ENCODE measurements at places on chromosomes 4 and X.

DNA sequence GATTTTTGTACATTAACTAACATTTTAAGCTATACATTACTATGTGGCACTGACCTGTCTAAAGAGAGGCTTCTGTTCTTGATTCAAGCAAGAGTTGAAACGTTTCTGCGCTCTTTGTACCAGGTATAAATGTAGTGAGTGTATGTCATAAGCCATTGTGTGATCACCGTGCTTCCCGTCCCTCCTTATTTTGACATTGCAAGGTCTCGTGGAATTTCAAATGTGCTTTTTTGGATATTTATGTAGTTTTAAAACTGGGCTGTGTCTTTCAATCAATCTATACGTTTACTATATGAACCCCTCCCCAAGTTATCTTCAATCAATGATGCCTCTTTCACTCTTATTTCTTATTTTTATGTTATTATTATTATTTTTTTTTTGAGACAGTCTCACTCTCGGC, at the start of gene KLHL15:
Gene KLHL15, minus strand, starts transcription at position 101 of the 400 bp plus-strand sequence. CDS start 20,493 bp downstream, outside the sequence.
- no peak for DNase-seq

DNA sequence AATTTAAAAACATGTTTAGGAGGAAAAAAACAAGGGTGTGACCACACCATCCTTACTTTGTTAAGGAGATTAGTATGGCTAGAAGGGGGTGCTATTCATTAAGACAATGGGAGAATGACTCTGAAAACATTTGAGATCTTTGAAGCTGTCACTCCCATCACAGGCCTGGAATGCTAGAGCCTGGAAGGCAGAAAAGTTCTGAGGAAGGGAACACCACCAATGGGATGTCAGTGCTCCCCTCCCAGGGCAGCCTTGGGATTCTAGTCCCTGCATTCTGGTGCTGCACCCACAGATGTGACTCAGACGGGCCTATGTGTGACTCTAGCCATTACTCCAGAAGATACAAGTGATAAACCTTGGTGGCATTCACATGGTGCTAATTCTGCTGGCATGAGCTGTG, 162.2 kb upstream of the ANXA10 start:
- no peak for DNase-seq

- no peak for DNase-seq
Measured at GRCh38 chrX:1076871-1077651, 135.4 kb downstream of the CRLF2 start.

DNA sequence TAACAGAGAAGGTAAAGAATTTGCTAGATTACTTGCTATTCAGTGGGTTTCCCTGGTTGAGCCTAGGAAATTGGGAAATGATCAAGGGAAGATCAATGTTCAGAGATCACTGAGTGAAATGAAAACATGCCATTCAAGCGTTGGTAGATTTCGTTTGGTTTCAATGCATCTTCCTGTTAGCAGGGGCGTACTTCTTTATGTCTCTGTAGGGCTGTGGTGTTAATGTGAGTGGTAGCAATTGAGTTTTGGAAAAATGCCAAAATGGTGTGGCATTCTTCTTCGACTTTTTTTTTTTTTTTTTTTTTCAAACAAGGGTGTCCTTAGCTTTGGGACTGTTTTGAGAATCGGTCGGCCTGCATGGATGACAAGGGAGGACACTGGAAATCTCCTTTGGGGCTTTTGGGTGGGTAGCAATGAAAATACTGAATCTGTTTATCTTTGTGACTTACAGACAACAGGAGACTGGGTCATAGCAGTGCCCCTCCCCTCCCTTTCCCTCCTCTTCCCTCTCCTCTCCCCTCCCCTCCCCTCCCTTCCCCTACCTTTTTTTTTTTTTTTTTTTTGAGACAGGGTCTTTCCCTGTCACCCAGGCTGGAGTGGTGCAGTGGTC, 50.4 kb downstream of the SPRY1 start:
- no peak for DNase-seq

- DNase-seq: no peak
Measured at GRCh38 chr4:155899891-155900290, 3.6 kb upstream of the TDO2 start.

- DNase-seq: no peak
Measured at GRCh38 chr4:9988933-9989332, 32.4 kb downstream of the SLC2A9 start.

GRCh38 chr4:99383833-99384392, 31.4 kb upstream of the ADH1C start:
- no peak for DNase-seq

GRCh38 chrX:2401590-2402360, 99.0 kb downstream of the DHRSX start:
- DNase-seq: no peak

DNA sequence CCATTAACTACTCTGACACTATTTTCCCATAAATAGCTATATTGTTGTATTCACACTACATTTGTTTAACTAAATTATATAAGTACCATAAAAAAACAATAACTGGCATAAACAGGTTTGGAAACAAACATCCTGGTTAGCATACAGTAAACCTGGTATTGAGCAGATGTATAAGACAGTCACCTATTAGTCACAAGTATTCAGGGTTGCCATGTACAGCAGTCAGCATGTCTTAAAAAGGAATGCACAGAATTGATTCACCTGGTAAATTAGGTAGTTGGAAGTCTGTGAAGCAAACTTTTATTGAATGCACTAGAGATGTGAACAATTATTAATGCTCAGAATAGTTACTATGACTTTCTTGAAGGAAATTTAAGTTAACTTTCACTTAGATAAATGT, 137.9 kb downstream of the FAM13A start:
- no peak for DNase-seq

- DNase-seq: no peak
Measured at GRCh38 chr4:127604949-127605709, 27.6 kb upstream of the INTU start.

- DNase-seq: no peak
Measured at GRCh38 chrX:71532078-71532752, 689 bp upstream of the OGT start.

GRCh38 chr4:157806184-157806583, 366.6 kb downstream of the GASK1B start:
- no peak for DNase-seq

GRCh38 chrX:11261260-11261659, 32.0 kb upstream of the AMELX start:
- no peak for DNase-seq

GRCh38 chrX:146934256-146934655, 119.7 kb upstream of the CXorf51A start:
- DNase-seq: no peak

DNA sequence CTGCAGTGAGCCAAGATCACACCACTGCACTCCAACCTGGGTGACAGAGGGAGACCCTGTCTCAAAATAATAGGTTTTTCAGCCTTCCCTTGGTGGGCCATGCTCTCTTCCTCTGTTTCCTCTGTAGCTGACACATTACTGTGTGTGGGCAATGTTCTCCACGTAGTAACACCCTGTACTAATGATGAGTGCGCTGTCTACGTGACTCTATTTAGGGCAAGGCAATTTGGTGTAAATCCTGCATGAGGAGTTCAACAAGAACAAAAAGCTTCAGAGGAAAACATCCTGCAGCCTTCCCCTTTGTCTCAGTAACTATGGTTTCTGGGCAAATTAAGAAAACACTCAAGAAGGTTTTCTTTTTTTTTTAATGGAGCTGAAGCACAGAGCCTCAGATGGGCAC, 24.4 kb upstream of the JAKMIP1 start:
- DNase-seq: no peak

GRCh38 chrX:133523081-133523487, 107.8 kb upstream of the GPC4 start:
- DNase-seq: no peak

DNA sequence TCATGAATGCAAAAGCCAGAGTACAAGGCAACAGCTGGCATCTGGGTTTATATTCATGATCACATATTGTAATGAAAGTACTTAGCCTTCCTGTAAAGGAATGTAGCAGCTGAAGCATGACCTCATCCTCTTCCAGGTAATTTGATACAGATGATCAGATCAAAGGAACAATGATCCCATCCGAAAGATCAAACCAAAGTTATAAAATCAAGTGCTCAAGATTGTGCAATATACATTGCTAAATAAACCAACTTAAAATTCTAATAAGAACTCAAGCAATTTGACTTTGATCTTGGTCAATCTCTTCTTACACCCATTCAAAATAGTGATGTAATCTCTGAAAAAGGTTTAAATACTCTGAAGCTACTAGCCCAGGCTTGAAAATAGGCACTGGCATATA, 113.1 kb upstream of the INPP4B start:
- no peak for DNase-seq

- DNase-seq: no peak
Measured at GRCh38 chr4:104906276-104906675, 240.4 kb upstream of the TET2 start.

DNA sequence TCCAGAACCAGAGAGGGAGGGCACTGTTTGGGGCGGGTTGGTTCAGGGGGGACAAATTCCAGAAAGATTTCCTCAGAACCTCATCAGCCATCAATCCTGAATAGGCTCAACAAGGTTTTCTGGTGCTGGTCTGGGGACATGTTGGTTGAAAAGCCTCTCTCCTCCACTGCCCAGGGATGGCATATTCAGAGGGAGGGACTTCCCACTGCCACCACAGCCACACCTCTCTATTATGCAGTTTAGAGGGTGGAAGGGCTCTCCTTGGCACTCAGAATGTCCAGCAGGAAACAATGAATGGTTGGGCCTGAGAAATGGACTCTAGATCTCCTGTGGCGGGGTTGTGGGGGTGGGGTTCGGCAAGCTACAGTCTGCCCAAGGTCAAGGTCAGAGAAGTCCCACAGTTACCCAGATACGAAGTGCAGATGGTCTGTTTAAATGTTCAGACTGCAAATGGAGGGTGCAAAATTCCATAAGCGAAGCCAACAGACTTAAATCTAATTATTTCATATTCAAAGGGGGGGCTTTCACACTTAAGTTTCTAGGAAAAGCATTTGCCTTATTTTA, 70.7 kb downstream of the LEF1 start:
- no peak for DNase-seq

GRCh38 chrX:1336948-1337779, 579 bp downstream of the IL3RA start:
- DNase-seq: no peak

GRCh38 chr4:31020363-31020762, 300.2 kb downstream of the PCDH7 start:
- no peak for DNase-seq

- no peak for DNase-seq
Measured at GRCh38 chr4:87749883-87750282, 49.5 kb upstream of the IBSP start.

GRCh38 chrX:47651043-47651905, 911 bp upstream of the ELK1 start:
- DNase-seq: no peak

DNA sequence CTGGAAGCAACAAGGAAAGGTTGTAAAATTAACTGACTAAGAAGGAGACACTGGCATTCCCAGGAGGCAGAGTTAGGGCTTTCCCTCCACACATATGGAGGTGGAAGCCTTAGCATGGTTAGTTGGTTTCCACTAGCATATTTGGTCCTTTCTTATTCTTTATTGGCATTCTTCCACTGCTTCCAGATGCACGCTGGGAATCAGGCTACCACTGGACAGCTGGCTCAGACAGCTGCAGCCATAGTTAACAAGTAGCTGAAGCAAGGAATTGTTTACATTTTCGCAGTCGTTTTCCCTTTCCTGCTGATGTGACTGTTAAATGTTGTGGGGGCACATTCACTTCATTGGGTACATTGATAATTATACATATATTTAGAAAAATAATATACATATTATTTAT, 169.2 kb downstream of the GRIA2 start:
- DNase-seq: no peak

DNA sequence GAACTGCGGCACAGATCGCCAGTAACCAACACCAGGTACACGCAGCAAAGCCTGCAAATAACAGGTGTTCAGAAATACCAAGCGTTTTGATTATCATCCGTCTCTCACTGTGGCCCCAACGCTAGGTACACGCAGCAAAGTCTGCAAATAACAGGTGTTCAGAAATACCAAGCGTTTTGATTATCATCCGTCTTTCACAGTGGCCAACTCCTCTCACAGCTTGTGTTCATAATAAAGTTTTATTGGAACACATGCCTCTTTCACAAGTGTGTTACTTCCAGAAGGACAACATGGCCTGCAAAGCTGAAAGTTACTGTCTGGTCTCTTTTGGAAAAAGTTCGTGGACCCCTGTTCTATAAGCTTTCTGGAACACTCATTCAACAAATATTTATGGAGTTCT, 153.1 kb downstream of the AFAP1 start:
- DNase-seq: no peak

GRCh38 chr4:126057371-126057770, 742.6 kb downstream of the FAT4 start:
- DNase-seq: no peak

DNA sequence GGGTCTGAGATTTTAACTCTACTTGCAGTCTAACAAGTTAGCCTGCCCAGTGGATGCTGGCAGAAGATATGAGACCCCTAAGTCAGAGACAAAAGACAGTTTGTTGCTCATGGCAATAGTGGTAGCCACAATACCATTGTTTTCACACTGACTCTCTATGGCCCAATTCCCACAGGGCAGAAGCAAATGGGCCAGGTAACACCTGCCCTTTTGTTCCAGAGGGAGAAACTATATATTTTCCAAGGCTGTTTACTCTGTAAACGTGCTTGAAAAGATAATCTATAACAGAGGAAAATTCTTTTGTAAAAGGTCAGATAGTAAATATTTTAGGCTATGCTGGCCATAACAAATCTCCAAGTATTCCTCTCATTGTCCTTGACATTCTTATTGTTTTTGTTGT, 57.2 kb upstream of the NPNT start:
- DNase-seq: no peak

- no peak for DNase-seq
Measured at GRCh38 chrX:36986231-36986630, 21.9 kb upstream of the FAM47C start.

DNA sequence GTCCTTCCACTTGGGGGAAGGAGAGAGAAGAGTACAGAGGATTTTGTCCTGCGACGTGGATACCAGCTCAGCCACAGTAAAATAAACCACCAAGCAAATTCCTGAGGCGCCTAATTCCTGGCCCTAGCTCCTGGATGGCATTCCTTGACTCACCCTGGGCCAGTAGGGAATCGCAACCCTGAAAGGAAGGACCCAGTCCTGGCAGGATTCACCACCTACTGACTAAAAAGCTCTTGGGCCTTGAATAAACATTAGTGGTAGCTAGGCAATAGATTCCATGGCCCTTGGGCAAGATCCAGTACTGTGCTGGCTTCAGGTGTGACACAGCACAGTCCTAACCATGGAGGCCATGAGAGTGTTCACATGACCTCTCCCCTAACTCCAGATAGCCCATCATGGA, 45.6 kb downstream of the GABRA3 start:
- DNase-seq: no peak

GRCh38 chrX:97787849-97788248, 904.1 kb downstream of the RPA4 start:
- no peak for DNase-seq

GRCh38 chrX:19743386-19743785, 144.0 kb downstream of the SH3KBP1 start:
- no peak for DNase-seq

- no peak for DNase-seq
Measured at GRCh38 chrX:6961286-6962005, 186.1 kb upstream of the STS start.

DNA sequence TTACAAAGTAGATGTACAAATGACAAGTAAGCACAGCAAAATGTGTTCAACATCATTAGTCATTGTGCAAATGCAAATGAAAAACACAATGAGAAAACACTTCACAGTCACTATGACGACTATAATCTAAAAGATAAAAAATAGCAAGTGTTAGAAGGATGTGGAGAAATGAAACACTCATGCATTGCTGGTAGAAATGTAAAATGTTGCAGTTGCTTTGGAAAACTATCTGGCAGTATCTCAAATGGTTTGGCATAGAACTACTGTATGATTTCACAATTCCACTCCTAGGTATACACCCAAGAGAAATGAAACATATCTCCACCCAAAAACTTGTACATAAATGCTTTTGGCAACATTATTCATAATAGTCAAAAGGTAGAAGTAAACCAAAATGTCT, 459.7 kb upstream of the TRAM1L1 start:
- no peak for DNase-seq
